Central memory CD8-positive, alpha-beta T cell (primary cell): ENCODE measurements at places on chromosomes 11 and 22.

DNA sequence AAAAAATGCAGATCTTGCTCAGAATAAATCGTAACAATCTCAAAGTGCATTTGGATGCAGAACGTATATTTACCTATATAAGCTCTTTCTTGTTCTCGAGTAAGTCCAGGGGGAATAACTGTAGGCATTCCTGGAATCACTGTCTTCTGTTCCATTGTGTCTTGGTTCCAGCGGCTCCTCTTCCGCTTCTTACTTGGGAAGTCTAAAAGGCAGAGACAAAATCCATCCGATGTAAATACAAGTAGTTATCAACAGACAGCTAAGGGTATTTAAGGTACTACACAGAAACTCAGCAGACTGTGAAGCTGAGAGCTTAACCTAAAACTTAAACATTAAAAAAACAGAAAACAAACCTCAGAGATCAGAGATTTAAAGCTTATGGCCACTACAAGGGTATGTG, 1.9 kb downstream of the SF1 start:
- DNase-seq: no peak

DNA sequence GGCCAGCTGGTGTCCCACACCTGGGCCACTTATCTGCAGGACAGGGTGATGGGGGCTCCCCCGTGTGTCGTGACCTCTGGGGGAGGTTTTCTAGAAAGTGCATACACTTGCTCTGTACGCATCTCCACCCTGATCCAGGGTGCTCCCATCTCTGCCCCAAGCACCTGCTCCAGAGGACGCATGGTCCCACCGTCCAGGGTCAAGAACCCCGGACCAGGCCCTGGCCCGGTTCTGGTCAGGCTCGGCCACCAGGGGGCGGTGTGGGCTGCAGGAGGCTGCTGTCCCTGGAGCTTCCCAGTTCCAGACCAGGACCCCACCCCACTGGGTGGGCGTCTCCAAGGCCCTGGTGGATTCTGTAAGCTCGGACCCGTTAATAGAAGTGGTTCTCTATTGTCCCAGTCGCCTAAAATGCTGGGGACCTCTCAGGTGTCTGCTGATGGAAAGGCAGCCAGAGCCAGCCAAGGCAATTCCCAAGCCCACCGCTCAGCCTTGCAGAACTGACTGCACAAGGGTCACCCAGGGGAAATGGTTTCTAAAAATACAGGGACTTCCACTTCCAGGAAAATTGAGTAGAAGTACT, 34.7 kb upstream of the SEPTIN5 start:
- DNase-seq: no peak

- no peak for DNase-seq
Observed at GRCh38 chr11:115887316-115887715, 383.1 kb upstream of the CADM1 start.

DNA sequence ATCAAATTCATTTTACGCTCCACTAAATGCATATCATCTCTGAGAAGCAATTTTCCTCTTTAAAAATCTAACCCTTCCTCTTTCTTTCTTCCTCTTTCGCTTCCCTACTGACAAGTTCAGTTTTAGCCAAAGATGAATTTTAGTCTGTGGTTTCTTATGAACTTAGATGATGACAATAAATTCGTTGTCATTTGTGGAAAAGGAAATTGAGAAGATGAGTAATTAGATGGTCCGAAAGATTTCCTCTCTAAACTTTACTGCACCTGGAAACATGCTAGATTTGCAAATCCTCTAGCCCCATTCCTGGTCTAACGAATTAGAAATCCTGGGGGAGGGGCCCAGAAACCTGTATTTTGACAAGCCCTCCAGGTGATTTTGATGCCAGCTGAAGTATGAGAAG, 855.4 kb upstream of the CHORDC1 start:
- no peak for DNase-seq

DNA sequence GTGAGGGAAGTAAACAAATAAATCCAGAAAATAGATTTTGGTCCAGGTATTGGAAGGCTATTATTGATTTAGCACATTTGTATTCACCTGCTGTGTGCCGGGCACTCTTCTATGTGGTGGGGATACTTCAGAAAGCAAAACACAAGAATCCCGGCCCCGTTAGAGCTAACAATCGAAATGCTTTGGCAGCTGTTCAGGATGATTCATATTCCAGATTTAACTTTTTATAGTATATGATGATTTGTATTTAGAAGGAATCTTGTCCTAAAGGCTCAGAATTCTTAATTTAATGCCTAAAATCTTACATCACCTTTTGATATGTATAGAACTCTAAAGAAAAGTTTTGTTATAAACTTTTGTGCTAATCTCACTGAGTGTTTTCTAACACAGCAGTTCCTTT, 28.0 kb downstream of the ZC3H12C start:
- DNase-seq: no peak

- no peak for DNase-seq
Observed at GRCh38 chr11:89456681-89457080, 34.5 kb downstream of the NOX4 start.

- no peak for DNase-seq
Observed at GRCh38 chr11:111846063-111846462, 25.3 kb downstream of the ALG9 start.

GRCh38 chr11:119673759-119674336, 55.2 kb downstream of the NECTIN1 start:
- no peak for DNase-seq

- DNase-seq: no peak
Observed at GRCh38 chr11:8362491-8362890, 98.8 kb upstream of the LMO1 start.

- DNase-seq: no peak
Observed at GRCh38 chr11:125293596-125293995, 129.0 kb downstream of the PKNOX2 start.

DNA sequence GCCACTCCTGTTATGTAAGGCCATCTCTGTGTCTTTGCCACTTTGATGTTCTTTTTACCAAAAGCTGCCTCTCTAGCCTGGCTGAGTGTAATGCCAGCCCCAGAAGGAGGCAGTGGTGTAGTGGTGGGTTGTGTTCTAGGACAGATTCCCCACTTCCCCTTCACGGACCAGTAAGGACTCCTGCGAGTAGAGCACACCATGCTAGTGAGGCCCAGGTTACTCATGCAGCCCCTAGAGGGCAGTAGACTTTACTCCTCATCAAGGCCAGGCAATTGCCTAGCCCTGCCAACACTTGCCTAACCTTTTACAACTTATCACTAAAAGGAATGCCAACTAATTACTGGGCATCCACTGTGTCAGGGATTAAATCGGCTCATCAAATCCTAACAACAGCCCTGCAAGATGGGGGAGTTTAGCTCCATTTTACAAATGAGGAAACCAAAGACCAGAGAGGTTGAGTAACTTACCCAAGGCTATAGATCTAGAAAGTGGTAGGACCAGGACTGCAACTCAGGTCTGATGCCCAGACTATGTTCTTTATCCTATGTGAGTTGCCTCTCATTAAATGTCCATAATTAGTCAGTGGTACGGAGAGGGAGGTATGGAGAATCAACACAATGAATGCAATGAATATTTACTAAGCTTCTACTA, 75.3 kb downstream of the APIP start:
- DNase-seq: no peak

GRCh38 chr11:69166218-69167115, 10.7 kb downstream of the SMIM38 start:
- DNase-seq: no peak

DNA sequence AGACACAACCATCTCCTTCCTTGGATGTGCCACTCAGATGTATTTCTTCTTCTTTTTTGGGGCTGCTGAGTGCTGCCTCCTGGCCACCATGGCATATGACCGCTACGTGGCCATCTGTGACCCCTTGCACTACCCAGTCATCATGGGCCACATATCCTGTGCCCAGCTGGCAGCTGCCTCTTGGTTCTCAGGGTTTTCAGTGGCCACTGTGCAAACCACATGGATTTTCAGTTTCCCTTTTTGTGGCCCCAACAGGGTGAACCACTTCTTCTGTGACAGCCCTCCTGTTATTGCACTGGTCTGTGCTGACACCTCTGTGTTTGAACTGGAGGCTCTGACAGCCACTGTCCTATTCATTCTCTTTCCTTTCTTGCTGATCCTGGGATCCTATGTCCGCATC, 489 bp downstream of the OR10A4 start:
- DNase-seq: no peak

GRCh38 chr11:62854013-62854824, 14.8 kb upstream of the WDR74 start:
- DNase-seq: no peak

- DNase-seq: no peak
Observed at GRCh38 chr22:32103658-32104315, 55.3 kb downstream of the C22orf42 start.

DNA sequence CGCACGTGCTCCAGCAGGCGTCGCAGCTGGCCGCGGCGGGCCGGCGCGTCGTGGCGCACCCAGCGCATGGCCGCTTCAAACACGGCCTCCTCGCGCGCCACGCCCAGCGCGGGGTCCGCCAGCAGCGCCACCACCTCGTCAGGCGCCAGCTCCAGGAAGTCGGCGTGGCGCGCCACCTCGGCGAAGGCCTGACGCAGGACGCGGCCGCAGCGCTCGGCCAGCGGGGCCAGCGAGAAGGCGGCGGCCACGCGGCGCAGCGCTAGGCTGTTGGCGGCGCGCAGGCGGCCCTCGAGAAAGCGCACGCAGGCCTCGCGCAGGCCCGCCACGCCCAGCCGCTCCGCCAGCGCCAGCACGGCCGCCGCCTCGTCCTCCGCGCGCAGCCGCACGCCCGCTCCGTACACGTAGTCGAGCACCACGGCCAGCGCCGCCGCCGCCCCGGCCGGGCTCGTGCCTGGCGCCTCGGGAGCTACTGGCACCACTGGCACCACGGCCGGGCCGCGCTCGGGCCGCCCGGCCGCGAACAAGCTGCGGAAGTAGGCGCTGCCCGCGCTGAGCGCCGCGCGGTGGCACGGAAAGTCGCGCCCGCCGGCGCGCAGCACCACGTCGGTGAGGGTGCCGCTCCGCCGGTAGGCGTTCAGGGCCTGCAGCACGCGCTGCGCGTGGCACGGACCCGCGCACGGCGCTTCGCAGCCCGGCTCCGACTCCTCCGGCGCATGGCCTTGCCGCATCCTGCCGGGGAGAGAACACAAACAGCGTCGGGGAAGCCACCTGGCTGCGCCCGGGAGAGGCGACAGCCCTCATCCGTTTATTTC, 2.9 kb downstream of the KLHL35 start:
- peak; percentile 43 for DNase-seq

DNA sequence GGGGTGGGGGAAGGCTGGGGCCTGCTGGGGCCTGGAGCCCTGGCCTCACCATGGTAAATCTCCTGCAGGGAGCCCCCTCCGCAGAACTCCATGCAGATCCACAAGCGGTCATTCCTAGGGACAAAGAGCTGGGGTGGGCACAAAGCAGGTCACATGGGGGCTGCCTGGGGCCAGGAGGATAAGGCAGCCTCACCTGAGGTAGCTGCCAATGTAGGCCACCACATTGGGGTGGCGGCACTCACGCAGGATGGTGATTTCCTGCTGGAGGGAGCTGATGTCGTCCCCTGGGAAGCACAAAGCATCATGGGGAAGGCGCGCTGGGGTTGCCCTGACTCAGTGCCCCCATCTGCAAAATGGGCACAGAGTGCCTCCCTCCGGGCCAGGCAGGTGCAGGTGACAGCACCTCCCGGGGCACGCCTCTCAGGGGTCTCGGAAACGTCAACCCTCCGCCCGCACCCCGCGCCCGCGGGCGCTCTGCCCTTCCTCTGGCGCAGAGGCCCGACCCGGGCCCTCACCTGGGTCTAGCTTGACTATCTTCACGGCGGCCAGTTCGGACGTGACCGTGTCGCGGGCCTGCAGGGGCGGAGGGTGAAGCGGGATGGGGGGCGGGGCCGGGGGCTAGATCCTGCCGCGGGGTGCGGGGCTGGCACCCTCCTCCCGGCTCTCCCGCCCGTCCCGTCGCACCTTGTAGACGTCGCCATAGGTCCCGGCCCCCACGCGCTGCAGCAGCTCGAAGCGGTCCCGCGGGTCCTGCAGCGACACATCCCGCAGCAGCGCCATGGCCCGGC, 450 bp downstream of the MAP4K2 start:
- peak; percentile 29 for DNase-seq

DNA sequence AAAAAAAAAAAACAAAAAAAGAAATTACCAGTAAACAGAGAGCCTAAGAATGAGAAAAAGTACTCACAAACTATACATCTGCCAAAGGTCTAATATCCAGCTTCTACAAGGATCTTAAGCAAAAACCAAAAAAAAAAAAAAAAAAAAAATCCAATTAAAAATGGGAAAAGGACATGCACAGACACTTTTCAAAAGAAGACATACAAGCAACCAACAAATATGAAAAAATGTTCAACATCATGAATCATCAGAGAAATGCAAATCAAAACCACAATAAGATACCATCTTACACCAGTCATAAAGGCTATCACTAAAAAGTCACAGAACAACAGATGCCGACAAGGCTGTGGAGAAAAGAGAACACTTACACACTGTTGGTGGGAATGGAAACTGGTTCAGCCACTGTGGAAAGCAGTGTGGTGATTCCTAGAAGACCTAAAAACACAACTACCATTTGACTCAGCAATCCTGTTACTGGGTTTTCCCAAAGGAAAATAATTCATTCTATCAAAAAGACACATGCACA, 18.3 kb downstream of the MS4A6A start:
- DNase-seq: no peak

GRCh38 chr22:31575190-31575589, 78.9 kb downstream of the SFI1 start:
- DNase-seq: no peak

DNA sequence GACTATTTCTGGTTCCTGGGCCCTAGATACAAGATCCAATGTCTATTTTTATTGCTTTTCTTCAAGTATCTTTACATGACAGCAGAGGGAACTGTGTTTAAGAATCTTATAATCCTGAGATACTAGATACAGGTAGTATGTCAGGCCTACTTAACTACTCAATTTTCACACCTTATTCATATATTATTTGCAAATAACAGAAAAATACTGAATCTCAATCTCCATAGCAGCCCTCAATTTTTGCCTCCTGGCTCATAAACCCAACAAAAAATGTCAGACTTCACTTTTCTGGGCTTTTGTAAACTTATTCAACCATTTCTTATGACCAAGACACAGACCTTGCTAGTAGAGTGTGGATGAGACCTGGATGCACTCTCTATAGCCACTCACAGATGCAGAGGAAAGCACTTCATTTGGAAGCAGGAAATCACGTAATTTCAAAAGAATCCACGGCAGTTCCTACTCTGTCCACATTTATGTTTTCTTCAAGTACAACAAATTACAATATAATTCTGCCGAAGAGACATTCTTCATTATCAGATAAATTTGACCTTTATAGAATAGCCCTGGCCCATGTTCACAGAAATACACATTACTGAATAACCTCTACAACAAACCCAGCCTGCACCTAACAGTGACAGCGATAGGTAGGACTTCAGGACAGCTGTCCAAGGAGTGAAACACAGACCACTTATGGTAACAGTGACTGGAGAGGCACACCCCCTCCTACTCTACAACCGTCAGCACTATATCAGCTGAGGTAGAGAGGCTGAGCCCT, 62.0 kb upstream of the YPEL1 start:
- DNase-seq: no peak
